ENCODE measurements at places on chromosomes 4 and X. TPM values are rescaled to one million over a fixed set of nuclear protein-coding genes. Genes with fewer than 3 reads are reported as not detected.

C4orf46 gene
- total RNA-seq: 3.7 TPM

MAGED2 gene
- total RNA-seq: 61.6 TPM

ATP11C gene
- 9.1 TPM for total RNA-seq

GRCh38 chr4:153252122-153252521 lies 47.9 kb downstream of the TRIM2 start:
- DNase-seq: no peak
- H3K4me3 ChIP-seq: no peak overlapping the region
- no peaks in the 10 kb centered on the region for H3K27me3 ChIP-seq
- H3K4me1 ChIP-seq: no peaks in the 10 kb centered on the region
- no peaks in the 10 kb centered on the region for H3K36me3 ChIP-seq
- no peak overlapping the region for H3K27ac ChIP-seq

DNA sequence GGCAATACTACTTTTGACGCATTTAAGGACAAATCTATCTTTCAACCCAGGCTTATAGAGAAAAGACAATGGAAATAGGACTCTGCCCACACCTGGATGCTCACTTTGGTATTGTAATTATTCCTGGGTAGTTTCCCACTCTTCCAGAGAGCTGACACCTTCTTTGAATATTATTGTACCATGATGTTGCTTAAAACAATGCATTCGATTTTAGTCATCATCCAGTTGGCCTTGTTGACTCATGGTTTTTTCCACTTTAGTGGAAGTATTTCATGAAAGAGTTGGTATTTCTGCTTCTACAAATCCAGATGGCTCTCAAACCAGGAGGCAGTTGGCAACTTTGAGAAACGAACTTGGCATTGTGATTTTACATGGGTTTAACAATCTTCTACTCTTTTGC lies 124.2 kb downstream of the ENOX2 start:
- no peak for DNase-seq
- no peak overlapping the region for H3K4me3 ChIP-seq
- H3K36me3 ChIP-seq: no peaks in the 10 kb centered on the region
- no peaks in the 10 kb centered on the region for H3K27me3 ChIP-seq

Data from colonic mucosa (tissue), 4 donors.